Caco-2 (cell line): ENCODE measurements at places on chromosomes 3 and 15.

DNA sequence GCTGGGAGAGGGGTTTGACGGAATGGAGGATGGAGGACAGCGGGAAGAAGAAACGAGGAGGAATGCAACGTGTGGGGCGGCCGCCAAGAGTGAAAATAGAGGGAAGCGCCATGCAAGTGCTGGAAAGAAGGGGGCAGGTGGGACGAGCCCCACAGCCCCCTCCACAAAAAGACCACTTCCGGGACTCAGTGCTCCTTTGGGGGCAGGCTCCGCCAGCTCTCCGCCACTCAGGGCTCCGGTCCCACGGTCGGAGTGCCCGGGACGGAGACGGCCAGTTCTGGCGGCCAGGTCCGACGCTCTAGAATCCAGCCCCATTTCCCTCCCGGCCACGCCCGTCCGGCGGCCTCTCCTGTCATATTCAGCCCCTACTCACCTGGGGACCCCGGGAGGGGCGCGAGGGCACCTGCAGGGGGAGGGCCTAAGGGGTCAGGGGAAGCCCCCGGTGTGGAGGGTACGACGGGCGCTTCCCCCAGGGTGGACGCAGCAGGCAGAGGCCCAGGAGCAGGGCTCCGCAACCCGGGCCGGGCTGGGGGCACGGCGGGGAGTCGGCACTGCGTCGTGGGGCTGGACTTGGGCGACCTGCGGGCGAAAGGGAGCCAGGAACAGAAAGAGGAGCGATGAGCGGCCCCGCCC is 25.5 kb upstream of the CSPG4 start:
- DNase-seq = no peak

DNA sequence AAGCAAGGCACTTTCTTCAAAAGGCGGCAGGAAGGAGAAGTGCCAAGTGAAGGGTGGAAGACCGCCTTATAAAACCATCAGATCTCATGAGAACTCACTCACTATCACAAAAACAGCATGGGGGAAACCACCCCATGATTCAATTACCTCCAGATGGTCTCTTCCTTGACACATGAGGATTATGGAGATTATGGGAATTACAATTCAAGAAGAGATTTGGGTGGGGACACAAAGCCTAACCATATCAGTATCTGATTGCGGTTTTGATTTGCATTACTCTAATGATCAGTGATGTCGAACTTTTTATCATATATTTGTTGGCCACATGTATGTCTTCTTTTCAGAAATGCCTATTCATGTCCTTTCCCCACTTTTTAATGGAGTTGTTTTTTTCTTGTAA is 549.3 kb upstream of the IL12A start:
- DNase-seq = no peak

GRCh38 chr3:134605556-134605955 is 45.3 kb downstream of the KY start:
- DNase-seq = no peak

- DNase-seq = no peak
Observed at GRCh38 chr15:51044037-51044727, 50.5 kb downstream of the TNFAIP8L3 start.

DNA sequence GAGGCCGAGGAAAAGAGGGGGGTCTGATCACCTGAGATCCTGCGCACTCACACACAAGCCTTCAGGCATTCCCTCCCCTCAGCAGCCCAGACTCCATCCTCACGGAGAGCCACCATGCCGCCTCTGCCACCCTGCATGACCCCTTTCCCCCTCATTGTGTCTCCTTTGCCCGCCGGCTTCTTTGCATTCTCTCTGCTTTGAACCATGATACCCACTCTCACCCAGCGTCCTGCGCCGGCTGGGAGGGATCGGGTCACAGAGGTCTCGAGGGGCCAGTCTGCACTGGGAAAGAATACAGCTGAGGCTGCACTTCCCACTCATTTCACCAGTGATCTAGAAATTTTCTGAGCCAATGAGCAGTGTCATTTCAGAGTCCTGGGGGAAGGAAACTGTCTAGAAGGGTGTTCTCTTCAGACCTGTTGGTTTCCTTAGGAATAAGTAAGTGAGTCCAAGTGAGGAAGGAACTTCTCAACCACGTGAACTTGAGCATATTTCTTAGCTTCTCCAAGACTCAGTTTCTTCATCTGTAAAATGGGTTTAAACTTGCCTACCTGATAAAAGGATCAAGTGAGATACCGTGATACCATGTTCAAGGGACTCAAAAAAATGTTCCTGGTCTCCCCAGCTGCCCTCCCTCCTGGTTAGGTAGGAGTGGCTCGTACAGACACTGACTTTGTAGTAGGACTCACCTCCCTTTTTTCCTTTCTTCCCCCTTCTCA is 96.7 kb downstream of the TOP2B start:
- no peak for DNase-seq

DNA sequence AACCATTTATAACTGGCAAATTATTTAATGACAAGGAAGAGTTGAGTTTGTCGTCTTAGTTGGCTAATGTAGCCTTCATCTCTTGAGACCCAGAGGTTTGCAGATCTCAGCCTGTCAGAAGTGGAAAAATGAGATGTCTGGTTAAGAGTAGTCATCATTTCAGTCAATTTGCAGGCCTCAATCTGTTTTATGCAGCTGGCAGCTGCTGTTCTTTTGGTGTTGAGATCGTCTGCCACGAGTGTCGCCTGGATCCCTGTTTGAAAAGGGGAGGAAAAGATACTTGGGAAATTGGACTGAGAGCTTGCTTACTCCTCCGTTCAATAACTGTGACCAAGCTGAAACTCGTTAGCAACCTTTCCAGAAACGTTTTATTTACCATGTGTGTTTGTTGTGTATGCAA is 2.3 kb downstream of the PHLDB2 start:
- no peak for DNase-seq
